ENCODE measurements at places on chromosomes 5 and 9.

DNA sequence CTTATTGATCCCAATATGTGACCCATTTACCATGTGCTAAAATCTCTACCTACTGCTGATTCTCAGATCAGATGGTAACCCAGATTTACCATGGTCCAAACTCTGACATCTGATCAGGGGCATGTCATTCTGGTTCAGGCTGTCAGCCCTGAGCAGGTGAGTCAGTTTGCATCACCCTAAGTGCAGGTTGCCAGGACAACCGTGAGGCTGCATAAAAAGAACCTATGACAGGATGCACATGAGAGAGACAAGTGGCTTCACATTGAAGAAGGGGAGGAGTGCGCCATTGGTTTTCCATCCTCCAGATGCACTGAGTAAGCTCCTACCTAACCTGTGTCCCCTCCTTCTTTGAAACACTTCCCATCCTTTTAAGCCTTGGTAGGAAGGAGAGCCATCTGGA is 801 bp upstream of the PRSS3 start:
- DNase-seq = no peak

- DNase-seq = no peak
Measured at GRCh38 chr9:479971-480350, 265.3 kb downstream of the DOCK8 start.

DNA sequence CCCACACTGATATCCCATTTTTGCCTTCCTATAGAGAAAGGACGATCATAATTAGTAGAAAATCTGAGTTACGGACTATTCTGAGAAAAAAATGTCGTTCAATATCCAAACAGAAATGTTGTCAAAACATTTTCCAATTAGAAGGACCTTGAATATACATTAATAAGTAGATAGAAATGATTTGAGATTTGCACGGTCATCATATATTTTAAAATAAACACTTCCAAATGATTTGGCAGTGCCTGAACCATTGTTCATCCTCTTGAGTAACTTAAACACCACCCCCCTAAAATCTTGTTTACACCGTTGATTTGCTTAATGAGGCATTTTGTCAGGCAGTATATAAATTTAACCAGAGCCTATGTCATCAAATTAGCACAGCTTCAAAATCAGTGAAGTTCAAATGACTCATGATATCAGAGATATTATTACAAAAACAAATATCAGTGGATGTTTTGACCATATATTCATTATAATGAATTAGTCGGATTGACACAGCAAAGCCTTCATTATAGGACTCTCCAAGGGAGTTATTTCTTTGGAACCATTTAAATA is 105.0 kb downstream of the ACTL7B start:
- DNase-seq = no peak

DNA sequence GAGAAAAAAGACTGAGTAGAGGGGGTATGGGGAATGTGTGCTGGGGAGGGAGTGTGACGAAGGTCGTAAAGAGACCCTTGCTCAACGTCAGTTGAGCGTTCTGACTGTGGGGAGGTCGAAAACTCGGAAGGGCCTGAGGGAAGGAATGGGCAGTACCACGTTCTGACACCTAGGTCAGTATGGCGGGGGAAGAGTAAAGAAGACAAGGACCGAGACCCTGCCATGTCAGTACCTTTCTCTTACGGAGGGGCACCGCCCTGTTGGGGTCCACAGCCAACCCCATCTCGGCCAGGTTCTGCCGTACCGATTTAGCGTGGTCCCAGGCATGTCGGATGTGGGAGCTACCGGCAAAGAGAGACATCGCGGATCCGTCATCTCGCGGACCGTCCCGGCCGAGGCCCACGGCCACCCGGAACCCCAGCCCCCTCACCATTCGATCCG is 375 bp downstream of the NOP16 start:
- DNase-seq = no peak

DNA sequence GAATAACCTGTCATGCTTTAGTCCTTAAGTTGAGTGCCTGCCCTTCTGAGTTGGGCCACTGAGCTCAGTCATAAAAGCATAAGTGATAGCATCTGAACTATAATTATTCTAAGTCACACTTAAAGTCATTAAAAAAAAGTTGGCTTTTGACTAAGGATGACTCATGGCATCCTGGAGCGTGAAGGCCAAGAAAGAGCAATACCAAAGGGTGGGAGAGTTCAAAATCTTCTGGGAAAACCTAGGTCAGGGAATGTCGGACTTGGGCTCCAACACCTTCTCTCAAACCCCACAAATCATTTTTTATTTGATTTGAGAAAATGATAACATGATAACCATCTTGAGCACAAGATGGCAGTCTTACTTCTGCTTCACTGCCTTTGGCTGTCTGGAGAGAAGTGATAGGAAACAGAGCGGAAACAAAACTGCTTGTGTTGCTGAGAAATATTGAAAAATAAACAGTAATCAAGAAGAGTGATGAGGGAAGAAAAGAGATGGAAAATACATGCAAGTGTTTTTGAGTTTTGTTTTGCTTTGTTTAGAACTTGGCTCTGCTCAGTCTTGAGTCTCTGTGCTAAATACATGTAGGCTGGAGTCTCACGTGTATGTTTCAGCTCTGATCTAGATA is 16.9 kb upstream of the NTRK2 start:
- no peak for DNase-seq

DNA sequence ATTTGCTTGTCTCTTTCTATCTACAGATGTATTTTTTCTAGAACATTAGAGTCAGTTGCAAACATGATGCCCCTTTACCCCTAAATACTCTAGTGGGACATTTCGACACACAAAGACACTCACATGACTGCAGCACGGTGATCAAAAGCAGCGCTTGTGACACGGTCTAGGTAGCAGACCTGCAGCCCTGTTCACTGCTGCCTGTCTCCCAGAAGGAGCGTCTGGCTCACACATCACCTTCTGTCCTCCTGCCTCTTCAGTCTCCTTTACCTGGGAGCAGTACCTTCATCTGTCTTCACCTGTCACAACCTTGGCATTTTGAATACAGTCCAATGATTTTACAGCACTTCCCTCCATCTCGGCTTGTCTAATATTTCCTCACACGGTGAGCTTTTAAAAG is 51.9 kb upstream of the SH3PXD2B start:
- DNase-seq = no peak
